ENCODE measurements at places on chromosomes 16 and 17. TPM values are rescaled to one million over a fixed set of nuclear protein-coding genes. Genes with fewer than 3 reads are reported as not detected.
A peak's percentile ranks its signal among the peaks of the same experiment; 100 is the strongest.

The CHST4 gene
- not detected for polyA plus RNA-seq

The PRAC2 gene
- not detected for polyA plus RNA-seq

The RUNDC3A gene
- 1.1 TPM for polyA plus RNA-seq

The SRL gene
- polyA plus RNA-seq: 671 TPM

The TLCD3B gene
- 1.6 TPM for polyA plus RNA-seq

The OTOP2 gene
- polyA plus RNA-seq: not detected

The LGALS9C gene
- not detected for polyA plus RNA-seq

- no peak for DNase-seq
Measured at GRCh38 chr16:9366048-9366969, 274.9 kb downstream of the HAPSTR1 start.

DNA sequence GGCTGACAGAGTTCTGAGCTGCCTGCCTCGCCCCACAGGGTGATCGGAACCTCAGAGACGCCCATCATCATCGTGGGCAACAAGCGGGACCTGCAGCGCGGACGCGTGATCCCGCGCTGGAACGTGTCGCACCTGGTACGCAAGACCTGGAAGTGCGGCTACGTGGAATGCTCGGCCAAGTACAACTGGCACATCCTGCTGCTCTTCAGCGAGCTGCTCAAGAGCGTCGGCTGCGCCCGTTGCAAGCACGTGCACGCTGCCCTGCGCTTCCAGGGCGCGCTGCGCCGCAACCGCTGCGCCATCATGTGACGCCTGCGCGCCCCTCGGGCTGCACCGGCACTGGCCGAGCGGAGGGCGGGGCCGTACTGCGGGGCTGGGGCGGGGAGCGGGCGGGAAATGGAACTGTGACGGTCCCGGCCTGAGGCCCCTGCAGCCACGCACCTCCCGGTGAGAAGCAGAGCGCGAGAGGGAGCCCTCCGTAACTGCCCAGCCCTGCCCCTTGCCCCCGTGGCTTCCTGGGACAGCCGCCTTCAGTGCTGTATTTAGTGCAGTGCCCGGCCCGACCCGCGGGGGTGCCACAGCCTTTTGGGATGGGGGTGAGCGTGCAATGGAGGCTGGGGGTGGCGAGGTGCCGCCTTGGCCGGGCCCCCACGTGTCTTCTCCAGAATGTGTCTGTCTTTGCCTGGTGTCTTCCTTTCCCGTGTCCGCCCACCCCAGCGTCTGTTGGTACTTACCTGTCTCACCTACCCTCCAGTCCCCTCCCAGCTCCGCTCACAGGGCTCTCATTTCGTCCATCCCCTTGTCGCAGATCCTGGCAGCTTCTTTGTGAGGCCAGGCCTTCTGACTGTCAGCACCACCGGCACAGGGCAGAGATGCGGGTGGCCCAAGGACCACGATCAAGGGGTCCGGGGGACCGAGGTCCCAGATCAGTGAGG, 9.8 kb downstream of the RASL10B start:
- DNase-seq: no peak

- peak; percentile 42 for DNase-seq
Measured at GRCh38 chr16:27374804-27375425, 27.1 kb upstream of the IL21R start.

- DNase-seq: no peak
Measured at GRCh38 chr17:47280072-47280811, 26.6 kb downstream of the ITGB3 start.

DNA sequence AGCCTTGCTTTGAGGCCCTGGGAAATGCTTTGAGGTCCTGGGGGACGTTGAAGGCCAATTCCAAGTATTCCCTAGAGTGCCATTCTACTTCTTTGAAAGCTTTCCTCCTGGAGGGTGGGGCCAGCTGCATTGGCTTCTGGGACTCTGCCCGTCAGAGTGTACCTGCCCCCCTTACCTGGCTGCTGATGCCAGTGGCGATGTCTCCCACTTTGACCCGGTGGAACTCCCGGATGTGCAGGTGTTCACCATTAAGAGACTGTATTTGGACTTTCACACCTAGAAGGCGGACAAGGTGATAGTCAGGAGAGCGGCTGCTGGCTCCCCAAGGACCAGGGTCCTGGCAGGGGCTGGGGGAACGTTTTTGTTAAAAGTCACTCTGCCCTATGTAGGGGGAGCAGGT, 3.1 kb upstream of the SPATA32 start:
- no peak for DNase-seq

- no peak for DNase-seq
Measured at GRCh38 chr17:27403480-27404005, 52.7 kb upstream of the KSR1 start.

DNA sequence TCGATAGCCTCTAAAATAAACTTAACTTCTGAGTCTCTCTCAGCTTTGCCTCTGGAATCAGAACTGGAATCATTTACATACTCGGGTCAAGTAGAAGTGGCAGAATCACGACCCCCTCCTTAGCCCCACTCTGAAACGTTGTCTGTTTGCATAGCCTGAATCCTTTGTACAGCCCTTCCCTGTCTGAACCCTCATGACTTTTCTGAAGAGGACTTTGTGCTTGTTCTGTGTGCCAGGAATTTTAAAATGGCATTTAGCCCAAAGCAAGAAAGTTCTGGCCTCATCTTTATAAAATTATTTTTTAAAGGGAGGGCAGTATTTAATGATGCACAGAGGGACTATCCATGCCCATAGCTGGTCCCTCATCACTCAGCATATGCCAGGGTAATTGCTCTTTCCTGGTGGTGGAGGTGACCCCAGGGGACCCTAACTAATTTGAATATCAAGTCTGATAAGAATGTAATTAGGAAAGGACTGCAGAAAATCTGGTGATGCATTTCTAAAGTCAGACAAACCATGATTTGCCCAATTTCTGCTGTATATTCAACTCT, 342.7 kb upstream of the TNRC6C start:
- DNase-seq: no peak

DNA sequence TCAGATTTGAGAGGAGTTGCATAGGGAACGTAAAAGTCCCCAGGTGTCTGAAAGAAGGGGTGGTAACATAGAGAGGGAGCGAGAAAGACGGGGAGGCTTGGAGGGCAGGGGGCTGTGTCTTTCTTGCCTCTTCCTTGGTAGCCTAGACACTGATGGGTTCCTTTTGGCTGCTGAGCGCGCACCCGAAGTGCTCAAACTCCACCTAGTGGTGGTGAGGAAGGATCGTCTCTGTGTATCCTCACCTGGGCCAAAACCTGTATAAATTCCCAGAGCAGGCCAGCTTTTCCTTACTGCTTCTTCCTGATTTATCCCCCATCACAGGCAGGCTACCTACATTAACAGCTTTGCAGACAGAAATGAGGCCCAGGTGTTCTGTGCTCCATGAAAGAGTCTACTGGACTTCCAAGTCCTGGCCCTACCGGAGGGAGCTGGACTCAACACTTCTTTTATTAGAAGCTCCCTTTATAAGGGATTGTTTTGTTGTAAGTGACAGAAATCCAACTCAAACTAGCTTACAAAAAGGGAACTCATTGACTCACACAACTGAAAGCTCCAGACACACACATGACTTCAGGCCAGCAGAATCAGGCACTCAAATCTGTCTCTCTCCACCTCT, 5.5 kb upstream of the SLC25A35 start:
- peak; percentile 66 for DNase-seq

- DNase-seq: no peak
Measured at GRCh38 chr16:75423723-75424104, 9.6 kb downstream of the CFDP1 start.

DNA sequence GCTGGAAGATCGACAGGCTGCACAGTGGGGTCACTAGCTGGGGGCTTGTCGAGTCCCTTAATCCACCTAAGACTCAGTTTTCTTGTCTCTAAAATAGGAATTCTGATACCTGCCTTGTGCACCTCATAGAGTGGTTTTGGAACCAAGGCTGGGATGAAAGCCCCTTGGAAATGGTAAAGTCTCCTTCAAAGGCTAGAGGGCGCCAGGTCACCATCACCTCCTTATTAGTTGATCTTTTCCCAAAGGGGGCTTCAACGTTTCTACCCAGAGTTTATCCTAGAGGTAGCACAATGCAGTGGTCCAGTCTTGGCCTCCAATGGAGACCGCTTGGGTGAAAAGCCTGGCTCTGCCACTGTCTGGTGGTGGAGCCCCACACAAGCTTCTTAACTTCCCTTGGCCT, 158.2 kb downstream of the AIPL1 start:
- no peak for DNase-seq

- no peak for DNase-seq
Measured at GRCh38 chr17:72345088-72345487, 224.3 kb downstream of the SOX9 start.

DNA sequence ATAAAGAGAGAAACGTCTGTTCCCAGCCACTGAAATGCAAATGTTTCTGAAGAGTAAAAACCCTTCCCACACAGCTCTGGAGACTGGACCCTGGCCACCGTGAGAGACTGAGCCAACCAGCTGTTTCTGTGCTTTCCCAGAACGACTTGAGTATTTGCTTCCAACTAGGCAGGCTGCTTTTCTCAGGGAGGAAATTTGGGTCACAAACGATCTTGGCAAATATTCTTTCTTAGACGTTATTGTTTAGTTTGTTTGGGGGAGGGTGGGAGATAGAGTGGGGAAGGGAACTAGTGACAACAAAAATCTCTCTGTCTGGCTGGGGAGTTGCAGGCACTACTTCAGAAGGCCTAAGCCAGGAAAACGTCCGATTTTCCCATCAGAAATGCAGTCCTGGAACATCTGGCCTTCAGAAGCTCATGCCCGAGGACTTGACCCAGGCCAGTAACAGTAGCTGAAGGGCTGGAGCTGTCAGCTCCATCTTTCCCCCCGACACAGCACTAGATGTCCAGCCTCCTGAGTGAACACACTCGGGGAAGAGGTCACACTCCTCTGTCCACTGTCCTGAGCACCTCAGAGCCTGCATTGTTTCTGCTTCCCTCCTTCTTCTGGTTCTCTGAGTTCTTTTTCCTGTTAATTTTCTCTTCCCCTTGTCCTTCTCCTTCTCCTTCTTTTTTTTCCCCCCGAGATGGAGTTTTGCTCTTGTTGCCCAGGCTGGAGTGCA, 4.0 kb downstream of the CCDC92B start:
- DNase-seq: peak; percentile 86

DNA sequence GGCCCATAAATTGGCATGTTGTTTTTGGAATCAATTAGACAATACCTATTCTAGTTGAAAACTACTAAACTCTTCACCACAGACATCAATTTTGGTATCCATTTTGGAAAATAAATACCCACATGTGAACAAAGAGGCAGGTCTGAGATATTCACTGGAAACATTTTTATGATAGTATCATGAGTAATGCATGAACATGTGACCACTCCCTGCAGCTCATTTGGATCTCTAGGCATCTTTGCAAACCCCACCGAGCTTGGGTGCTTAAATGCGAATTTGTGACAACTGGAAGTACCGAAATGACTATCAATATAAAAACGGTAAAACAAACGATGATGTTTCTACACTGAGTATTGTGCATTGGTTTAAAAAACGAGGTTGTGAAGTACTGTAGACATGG, 285.2 kb downstream of the IRF8 start:
- no peak for DNase-seq

DNA sequence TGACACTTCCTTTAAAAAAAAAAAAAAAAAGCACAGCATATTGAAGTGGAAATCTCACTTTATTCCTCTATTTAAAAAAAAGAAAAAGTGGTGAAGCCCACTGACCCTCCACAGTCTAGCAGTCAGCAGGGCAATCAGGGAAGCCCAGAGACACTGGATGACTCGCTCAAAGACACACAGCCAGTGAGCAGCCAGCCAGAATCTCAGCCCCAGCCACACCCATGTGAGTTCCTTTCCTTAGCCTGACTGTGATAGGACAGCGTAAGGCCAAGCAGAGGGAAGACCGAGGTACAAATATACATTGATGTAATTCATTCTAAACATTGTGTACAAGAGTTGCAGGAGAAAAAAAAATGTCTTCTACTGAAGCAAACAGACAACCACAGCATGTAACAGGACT, 22.5 kb downstream of the XPO6 start:
- no peak for DNase-seq

Data from hindlimb muscle (tissue), 1 donor.